ENCODE measurements at places on chromosomes 4 and X.

GRCh38 chr4:48360285-48361011, 19.1 kb downstream of the SLAIN2 start:
- peak; percentile 68 for DNase-seq

DNA sequence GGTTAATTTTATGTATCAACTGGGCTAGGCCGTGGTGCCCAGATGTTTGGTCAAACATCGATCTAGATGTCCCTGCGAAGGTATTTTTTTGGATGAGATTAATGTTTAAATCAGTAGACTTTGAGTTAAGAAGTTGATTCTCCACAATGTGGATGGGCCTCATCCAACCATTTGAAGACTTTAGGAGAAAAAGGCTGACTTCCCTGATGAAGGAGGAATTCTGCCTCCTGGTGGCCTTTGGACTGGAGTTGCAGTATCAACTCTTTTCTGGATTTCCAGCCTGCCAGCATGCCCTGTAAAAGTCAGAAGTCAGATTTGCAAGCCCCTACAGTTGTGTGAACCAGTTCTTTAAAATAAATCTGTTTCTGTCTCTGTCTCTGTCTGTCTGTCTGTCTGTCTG, 91.4 kb downstream of the STK32B start:
- peak; percentile 50 for DNase-seq

DNA sequence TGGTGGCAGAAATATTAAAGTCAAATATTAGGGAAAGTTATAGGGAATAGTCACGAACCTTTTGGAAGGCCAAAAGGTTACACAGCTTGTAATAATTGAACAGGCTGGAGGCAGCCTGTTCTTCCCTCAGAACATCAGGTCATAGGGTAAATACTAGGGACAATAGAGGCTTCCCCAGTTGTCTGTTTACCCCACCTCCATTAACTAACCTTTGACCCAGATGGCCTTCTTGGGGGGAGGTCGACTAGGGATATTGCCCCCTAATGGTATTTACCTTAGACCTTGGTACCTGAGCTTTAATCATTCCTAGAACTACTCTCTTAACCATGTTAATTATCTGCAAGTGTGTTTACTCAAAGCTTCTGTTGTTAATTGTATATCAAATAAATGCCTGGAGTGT, 26.0 kb downstream of the C4orf17 start:
- no peak for DNase-seq

DNA sequence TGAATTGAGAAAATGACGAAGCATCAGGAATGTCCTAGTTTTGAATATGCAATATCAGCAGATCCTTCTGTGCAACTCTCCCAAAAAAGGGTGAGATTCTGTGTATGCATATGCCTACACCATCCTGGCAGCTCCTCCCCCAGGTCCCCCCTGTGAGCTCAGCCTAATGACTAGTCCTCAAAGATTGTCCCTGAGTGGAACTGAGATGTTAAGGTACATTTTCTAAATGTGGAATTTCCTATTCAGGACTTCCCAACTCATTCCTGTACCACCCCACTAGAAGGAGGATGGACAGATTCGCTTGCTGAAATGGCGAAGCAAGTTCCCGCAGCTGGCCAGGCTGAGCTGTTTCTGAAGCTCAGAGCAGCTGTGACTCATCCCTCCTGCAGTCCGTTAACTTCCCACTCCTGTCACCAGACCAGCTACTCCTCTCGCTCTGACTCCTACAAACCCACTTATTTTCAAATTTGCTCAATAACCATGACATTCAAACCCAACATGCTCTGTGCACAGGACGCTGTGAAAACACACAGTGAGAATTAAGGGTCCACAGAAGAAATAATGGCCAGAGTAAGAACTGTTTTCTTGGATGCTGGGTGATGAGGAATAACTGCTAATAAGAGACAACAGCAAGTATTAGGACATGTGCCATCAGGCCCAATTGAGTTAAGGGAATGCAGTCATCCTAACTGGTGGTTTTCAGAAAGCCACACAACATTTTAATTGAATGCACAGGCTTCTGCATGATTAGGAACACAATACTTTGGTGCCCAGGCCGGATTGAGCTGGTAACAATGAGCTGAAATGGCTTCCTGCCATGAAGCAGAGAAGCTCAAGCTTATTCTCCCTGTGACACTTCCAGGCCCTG, 40.0 kb upstream of the IRF2 start:
- peak; percentile 85 for DNase-seq

DNA sequence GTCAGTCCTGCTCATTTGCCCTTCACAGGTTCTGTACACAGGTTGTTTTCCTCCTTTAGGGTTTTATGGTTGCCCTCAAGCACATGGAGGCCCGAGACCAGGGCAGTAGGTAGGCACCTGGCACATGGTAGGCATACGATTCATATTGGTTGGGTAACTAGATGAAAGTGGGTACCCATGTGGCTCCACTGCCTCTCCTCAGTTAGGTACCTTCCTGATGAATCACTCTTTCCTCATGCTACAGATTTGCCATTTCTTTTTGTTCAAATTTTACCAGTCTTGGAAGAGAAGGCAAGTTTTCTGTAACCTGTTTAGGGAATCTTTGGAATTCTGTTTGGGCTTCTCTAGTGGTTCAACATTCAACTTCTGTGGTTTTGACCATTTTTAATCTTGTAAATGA, 121.3 kb downstream of the FHIP1A start:
- no peak for DNase-seq

DNA sequence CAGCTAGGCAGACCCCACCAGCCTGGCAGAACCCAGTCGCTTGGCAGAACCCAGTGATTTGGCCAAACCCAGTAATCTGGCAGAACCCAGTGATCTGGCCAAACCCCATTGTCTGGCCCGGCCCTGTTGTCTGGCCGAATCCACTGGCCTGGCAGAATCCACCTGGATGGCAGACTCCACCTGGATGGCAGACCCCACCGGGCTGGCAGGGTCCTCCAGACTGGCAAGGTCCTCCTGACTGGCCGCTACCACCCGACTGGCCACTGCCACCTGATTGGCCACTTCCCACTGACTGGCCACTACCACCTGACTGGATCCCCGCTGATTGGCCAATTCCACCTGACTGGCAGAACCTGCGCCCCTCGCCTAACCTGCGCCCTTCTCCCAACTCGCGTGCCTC, 3.2 kb downstream of the MAGED1 start:
- no peak for DNase-seq

GRCh38 chr4:53040851-53041250, 178.7 kb downstream of the RASL11B start:
- DNase-seq, result no peak

- DNase-seq, result no peak
Observed at GRCh38 chr4:24805566-24805965, 10.2 kb downstream of the SOD3 start.
